AG09309 (cell line): ENCODE measurements at places on chromosomes 4 and X.

DNA sequence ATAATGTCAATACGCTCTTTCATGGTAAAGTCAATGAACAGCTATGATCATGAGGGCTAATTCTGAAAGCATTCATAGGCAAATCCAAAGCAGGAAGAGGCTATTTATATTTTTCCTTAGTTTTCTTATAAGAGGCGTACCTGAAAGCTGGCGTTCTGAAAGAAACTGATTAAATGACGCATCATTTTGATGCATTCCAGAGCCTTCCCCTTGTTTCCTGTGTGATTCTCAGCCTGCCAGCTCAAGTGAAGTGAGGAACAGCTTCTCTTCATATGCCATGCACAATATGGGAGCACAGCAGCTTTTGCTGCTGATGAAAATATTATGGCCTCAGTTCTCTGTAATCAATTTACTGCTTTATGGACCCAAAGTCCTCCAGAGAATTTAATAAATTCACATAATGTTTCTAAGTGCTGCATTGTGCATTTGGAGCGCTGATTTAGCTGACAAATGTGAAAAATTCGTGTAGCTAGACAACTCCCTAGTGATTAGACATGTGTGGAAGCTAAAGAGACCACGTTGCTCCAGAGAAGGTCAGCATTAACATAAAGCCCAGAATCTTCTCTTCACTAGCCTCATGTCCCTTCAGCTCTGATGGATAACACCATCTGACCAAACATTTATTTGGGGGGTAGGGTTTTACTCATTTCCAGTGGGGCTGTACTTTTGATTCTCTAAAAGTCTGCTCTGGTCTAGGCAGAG lies 110.8 kb downstream of the GPAT3 start:
- DNase-seq: no peak

DNA sequence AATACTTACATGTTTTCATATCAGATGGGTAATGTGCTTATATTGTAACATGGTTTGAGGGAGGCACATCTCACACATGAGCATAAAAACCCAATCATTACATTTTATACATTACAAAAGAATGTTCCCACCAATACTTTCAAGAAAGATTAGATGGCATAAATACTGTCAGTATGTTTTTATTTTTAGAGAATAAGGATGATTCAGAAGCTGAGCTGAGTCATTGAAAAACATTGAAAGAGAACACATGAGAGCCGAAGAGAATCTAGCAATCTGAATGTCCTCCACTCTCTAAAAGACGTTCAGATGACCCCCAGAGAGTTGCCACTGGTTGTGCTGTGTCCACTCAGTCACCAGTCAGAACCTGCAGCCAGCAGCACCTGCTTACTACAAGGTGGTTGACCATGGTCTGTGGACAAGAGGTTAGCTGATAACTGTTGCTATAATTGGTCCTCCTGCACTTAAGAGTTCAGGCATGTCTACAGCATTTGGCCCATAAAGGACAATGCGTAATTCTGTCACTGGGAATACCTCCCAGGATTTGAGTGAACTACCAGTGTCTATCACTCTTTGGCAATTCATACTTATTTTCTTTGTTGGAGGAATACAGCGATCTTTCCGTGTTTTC lies 382.2 kb upstream of the IGFBP7 start:
- DNase-seq: no peak

DNA sequence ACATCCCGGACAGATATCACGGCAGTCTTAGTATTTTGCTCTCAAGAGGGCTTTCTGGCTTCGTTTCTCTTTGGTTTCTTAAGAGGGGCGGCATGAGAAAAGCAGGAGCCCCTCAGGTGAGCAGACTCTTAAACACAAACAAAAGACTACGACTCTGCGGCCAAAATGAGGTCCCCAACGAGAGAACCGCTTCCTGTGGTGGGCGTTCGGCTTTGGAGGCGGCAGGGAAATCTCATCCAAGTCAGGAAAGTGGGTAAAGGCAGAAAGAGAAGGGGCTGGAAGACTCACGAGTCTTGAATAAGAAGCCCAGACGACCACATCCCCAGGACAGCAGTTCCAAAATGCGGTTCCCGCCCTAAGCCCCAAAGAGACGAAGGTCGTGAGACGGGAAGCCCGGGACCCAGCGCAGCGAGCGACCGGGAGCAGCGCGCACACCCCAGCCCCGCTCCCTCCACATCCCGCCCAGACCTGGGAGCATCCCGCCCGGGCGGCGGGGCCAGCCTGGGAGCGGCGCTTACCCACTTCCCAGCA lies 409 bp downstream of the UGDH start:
- no peak for DNase-seq

DNA sequence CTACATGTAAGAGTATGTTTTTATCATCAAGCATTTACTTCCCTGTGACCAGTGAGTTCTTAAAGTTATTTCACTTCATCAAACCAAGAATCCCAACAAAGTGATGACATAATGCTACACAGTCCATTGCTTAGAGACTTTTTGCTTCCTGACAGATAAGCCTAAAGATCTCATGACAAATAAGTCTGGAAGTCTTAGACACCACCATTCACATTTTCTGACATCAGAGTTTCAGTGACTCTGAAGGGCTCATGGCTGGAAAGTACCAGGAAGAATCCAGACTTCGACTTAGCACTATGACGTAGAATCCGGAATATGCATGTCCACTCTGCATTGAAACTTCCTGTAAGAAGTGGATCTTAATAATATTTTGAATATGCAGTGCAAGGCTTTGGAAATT lies 53.7 kb downstream of the CLDN22 start:
- DNase-seq: no peak

DNA sequence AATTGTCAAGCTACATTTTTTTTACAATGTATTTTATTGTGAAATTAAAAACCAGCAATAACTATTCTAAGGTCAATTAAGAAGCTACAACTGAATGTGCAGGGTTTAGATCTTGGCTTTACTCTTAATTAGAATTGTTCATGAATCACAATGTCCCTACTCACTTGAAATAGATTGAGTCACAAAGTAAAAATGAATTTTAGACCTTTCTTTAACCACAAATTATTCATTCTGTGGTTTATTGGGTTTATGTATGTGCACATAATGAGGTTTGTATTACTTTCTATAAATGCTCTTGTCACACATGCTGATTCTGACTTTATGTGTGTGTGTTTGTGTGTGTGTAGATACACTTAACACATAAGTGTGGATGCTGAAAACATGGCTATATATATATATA lies 647.0 kb upstream of the AADAT start:
- DNase-seq: no peak

GRCh38 chrX:18946157-18946556 lies 37.8 kb downstream of the PHKA2 start:
- no peak for DNase-seq

DNA sequence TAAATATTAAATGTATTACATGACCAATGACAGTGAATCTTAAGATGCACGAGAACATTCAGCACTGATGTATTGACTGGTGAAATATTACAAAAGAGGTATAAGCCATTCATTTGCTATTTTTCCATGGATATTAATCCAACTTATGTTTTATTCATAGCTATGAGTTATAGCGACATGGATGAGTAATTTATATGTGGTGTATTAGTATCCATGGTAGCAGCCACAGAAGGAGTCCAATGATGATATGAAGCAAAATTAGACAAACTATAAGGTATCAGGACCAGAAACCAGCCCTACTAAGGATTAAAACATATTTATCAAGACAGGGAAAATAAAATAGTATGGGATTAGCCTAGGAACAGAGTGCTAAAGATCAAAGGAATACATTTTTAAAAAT lies 50.7 kb downstream of the THAP9 start:
- DNase-seq: no peak

DNA sequence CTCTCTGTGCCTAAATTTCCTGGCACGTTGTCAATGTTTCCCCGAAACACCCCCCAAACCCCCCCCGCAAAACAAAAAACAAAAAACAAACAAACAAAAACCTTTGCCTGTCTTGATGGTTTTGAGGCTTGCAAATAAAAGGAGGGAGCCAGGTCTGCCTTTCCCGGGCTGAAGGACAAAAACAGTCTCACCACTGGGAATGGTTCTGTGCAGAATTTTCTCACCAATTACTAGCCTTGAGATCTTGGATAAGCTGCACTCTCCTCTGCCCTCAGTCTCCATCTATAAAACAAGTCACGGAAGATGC lies 15.5 kb downstream of the NKX3-2 start:
- DNase-seq: no peak

- no peak for DNase-seq
Measured at GRCh38 chr4:30716681-30717207, 3.4 kb upstream of the PCDH7 start.

DNA sequence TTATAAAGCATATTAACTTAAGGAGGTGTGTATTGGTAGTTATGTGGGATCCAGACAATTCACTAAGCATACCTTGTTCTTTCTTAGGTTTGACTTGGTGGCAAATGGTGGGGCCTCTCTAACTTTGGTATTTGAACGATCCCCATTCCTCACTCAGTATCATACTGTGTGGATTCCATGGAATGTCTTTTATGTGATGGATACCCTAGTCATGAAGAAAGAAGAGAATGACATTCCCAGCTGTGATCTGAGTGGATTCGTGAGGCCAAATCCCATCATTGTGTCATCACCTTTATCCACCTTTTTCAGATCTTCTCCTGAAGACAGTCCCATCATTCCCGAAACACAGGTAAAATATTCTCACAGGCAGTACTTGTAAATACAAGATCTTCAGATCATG lies 186.4 kb downstream of the DCTD start:
- no peak for DNase-seq

- DNase-seq: no peak
Measured at GRCh38 chrX:19774905-19775304, 112.5 kb downstream of the SH3KBP1 start.

DNA sequence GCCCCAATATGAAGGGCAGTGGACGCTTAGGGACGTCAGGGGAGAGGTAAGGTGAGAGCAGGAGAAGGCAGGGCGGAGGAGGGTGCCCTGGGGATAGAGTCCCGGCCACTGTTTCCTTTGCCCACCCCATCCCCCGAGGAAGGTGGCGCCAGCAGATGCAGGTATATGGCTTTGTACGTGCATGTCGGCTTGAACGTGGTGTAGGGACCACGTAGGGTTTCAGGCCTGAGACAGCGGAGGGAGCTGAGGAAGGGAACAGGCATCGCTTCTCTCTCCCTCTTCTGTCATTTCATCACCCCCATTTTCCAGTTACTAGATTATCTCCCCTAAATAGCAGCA lies 97.9 kb downstream of the PHKA2 start:
- no peak for DNase-seq

DNA sequence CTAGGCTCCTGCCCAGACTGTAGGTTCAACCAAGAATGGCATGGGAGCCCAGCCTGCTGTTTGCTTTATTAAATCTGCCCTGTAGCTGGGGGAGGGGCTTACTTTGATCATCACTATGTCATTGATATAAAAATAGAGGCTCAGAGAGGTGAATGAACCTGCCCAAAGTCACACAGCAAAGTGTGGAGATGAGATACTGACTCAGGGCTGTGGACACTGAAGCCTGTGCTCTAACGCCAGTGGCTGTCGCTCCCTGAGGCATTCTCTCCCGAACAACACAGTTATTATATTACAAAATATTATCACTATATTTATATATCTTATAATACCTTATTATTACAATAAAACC lies 3.5 kb downstream of the MSANTD1 start:
- no peak for DNase-seq

DNA sequence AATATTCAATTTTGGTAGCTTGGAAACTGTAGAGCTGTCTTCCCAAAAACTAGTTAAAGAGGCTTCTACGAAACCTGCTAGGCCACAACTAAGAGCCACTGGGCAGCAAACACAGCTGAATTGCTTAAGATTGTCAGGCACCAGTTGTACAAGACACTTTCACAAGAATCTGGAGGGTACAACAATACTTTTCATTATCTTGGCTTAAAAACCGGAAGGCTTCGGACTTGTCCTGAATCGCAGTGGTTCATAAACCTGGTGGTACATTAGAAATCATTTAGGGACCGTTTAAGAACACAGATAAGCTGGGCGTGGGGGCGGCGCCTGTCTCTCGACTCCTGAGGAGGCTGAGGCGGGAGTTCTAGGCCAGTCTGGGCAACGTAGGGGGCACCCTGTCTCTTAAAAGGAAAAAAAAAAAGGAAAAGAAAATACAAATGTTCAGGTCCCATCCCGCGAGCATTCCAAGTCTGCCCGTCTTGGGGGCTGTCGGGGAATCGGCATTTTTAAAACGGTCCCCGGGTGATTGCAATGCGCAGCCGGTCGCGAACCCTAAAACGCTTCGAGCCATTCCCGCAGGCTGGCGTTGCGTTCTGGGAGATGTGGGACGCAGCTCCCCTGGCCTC lies 763 bp downstream of the PYURF start:
- DNase-seq: no peak

GRCh38 chr4:104302731-104303130 lies 192.0 kb downstream of the CXXC4 start:
- no peak for DNase-seq

GRCh38 chr4:103719105-103719829 lies 518 bp downstream of the TACR3 start:
- DNase-seq: no peak

GRCh38 chr4:86928400-86929255 lies 6.2 kb upstream of the AFF1 start:
- DNase-seq: no peak

- peak; percentile 47 for DNase-seq
Measured at GRCh38 chrX:118495061-118495921, at the start of gene DOCK11. Gene DOCK11 (plus strand): TSS chrX:118495815. CDS start chrX:118495972, 157 bp downstream.

DNA sequence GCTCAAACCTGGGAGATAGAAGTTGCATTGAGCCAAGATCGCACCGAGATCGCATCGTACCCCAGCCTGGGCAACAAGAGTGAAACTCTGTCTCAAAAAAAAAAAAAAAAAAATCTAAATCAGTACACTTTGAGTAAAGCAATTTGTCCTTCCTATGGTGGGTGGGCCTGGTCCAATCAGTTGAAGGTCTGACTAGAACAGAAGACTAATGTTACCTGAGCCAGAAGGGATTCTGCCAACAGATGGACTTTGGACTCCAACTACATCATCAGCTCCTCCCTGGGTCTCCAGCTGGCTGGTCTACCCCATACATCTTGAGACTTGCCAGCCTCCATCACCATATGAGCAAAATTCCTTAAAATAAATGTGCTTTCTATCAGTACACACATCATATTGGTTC lies 155.2 kb downstream of the DHRSX start:
- DNase-seq: no peak

DNA sequence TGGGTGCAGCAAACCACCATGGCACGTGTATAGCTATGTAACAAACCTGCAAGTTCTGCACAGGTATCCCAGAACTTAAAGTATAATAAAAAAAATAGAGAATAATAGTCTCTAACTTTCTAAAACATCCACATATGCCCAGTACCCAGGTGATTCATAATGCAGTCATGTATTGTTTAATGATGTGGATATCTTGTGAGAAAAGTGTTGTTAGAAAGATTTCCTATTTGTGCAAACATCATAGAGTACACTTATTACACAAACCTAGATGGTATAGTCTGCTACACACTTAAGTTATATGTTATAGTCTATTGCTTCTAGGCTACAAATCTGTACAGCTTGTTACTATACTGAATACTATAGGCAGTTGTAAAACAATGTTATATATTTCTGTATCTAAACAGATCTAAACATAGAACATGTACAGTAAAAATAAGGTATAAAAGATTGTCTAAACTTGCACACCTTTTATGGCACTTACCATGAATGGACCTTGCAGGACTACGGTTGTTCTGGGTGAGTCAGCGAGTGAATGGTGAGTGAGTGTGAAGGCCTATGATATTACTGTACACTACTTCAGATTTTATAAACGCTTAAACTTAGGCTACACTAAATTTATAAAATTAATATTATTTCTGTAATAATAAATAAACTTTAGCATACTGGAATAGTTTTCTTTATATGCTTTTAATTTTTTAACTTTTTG lies 232.2 kb upstream of the SLIT2 start:
- no peak for DNase-seq
